D721Med (cell line): ENCODE measurements at places on chromosomes 11 and 22.

GRCh38 chr11:27120211-27120610 is 79.6 kb downstream of the BBOX1 start:
- DNase-seq = no peak

GRCh38 chr11:32244453-32244852 is 153.6 kb downstream of the RCN1 start:
- no peak for DNase-seq

GRCh38 chr11:61049063-61049377 is 53.3 kb upstream of the CD5 start:
- no peak for DNase-seq

- DNase-seq = no peak
Measured at GRCh38 chr11:82634091-82634490, 99.6 kb downstream of the FAM181B start.

DNA sequence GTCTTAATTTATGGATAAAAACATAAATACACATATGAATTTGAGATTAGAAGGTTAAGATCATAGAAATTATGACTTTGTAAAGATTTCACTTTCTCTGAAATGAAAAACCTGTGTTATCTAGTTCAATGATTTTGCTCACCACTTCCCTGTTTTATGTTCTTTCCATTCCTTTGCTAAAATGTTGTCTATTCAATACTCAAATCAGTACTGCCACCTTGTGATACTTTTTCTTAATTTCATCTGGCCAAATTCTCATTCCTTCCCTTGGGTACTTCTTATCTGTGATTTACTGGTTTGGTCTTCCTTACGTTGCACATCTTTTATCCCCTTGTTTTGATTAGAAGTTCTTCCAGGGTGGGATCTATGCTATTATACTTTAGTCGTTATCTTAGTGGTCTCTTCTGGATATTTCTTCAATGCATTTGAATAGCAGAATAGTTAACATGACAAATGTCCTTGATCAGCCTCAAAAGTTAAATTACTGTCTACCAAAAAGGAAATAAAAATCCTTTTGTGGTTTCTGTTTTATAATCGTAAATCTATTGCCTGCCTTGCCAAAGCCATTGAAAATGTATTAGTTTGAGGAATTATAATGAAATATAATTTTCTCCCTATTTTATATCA is 197.0 kb downstream of the PGR start:
- DNase-seq = no peak

GRCh38 chr11:113315811-113316210 is 1.4 kb downstream of the TTC12 start:
- DNase-seq = no peak

- no peak for DNase-seq
Measured at GRCh38 chr22:37854946-37855345, 5.7 kb downstream of the EIF3L start.

- DNase-seq = no peak
Measured at GRCh38 chr22:17563936-17564391, 666 bp downstream of the SLC25A18 start.
